ENCODE measurements at places on chromosomes 5 and 9.

GRCh38 chr9:34343090-34343489 lies 13.7 kb downstream of the NUDT2 start:
- DNase-seq, result no peak

- DNase-seq, result peak; percentile 75
Measured at GRCh38 chr9:125558453-125559092, 148.4 kb downstream of the MAPKAP1 start.

DNA sequence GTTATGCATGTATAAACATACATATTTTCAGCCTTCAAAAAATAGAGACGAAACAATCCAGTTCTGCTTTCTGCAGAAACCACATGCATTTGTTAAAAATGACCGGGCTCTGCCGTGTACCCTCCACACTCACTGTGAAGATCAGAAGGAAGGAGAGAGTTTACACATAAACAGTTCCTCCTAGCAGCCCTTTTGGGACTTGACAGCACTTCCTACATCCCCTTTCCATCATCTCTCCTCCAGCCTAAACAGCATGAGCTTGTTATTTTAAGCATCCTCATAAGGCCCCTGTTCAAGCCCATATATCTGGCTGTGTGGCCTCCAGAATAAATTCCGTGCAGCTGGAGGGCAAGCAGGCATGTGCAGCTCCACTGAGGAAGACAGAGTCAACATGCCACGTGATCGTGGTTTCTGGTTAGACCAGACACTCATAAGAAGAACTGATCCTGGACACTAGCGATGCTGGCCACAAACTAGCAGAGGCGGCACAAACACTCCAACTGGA lies 42.2 kb downstream of the NIPAL4 start:
- DNase-seq, result no peak

- DNase-seq, result no peak
Measured at GRCh38 chr5:72101828-72102227, 5.4 kb upstream of the MAP1B start.

GRCh38 chr5:154449786-154450185 lies 4.0 kb downstream of the SAP30L start:
- DNase-seq, result no peak

- DNase-seq, result no peak
Measured at GRCh38 chr5:124492444-124493224, 253.8 kb downstream of the ZNF608 start.

DNA sequence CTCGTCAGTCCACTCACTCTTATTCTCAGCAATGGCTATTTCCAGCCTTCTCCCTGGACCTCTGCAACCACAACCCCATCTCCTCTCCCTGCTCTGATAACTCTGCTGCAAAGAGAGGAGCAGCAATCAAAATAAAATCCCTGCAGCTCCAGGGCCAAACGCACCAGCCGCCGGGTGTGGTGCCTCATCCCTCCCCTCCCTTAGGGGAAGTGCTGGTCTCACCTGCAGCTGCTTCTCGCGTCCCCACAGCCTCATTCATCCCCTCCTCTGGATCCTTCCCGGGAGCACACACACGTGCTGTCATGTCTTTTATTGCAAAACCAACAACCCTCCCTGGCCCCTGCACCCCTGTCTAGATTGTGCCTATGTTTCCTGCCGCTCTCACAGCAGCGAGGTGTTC lies 77.8 kb downstream of the TENT4A start:
- no peak for DNase-seq

GRCh38 chr5:7377761-7378160 lies 18.2 kb upstream of the ADCY2 start:
- DNase-seq, result no peak

DNA sequence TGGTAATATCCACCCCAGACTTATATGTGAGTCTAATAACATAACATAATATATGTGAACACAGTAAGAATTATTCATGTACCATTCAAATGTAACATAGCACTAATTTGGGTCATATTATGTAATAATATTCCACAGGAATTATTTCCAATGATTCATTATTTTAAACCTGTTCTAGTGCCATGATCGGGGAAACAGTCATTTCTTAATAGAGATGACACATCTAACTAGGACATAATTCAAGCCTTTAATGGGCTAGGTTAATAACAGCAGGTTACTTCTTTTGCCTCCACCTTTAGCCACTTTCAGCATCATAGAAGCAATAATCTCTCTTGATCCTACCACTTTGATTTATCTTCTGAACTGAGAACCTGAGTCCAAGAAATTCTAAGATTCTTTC lies 12.3 kb downstream of the SPINK9 start:
- DNase-seq, result no peak

GRCh38 chr5:156456857-156457256 lies 129.9 kb downstream of the SGCD start:
- no peak for DNase-seq

- no peak for DNase-seq
Measured at GRCh38 chr5:163269624-163270023, 167.8 kb upstream of the CCNG1 start.

Data from activated effector memory CD4-positive, alpha-beta T cell treated with anti-CD3 and anti-CD28 coated beads, Interleukin-2, amount 50 U/mL, for 16 hours (primary cell).